Activated naive CD8-positive, alpha-beta T cell treated with anti-CD3 and anti-CD28 coated beads, Interleukin-2, amount 10 ng/mL, durations not matched to agents 7 days and 5 days (primary cell): ENCODE measurements at places on chromosomes 7 and 10.

GRCh38 chr7:129889133-129889844, 63.5 kb downstream of the UBE2H start:
- no peak overlapping the region for H3K4me3 ChIP-seq
- H3K4me1 ChIP-seq: peaks cover 2% of the 10 kb centered on the region
- DNase-seq: no peak
- H3K27me3 ChIP-seq: no peaks in the 10 kb centered on the region
- H3K27ac ChIP-seq: no peak overlapping the region
- H3K36me3 ChIP-seq: no peaks in the 10 kb centered on the region

DNA sequence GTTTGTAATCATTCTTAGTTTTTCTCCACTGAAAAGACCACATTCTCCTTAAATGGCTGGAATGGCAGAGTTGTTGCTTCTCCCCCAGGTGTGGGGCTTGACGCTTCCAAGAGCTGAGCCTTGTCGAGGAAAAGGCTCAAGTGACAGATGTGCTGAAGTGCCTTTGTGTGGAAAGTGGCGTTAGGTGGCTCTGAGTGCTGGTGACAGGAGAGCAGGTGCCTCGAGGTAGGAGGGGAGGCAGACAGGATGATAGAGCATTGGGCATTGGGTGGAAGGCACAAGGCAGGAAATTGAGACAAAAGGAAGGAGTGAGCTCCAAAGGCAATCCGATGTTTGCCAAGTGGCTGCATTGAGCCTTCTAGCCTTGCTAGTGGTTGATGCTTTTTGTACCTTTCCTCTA, 6.7 kb downstream of the KIAA1217 start:
- no peak for DNase-seq
- no peak overlapping the region for H3K4me3 ChIP-seq
- H3K27me3 ChIP-seq: no peaks in the 10 kb centered on the region
- H3K27ac ChIP-seq: no peak overlapping the region

DNA sequence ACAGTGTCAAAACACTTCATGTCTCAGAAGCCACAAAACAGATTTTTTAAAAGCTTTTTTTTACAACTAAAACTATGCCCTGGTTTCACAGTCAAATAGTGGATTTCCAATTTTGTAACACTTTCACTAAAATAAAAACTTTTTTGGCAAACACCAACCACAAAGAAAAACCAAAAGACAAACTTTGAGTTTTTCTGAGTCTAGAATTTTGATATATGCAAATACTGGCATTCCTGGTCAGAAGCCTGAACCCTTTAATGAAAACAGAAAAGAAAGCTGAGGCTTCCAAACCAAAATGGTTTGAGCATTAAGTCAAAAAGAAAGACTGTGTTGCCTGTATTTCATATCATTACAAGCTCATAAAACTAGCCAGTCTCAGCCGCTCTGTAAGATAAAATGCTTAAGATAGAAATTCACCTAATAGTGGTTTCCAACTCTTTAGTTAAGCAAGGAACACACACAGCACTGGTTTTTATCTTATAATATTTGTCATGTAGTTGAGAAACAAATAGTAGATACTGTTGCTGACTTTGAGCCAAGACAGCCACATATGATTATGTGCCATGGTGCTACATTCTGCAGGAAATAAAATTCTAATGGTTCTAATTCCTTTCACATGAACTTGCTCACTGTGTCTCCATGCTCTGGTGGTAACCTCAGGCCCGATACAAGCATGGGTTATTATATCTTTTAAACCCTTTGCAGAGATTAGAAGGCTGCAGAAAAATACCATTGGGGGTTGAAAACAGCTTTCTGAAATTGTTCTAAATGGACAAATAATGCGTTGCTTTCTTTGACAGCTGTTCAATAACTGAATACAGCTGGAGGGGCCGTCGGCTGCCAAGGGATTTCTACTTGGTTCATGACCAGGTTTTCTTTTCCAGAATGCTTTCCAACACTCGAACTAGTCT, 49.4 kb downstream of the FAM171A1 start:
- H3K4me1 ChIP-seq: peaks cover 3% of the 10 kb centered on the region
- no peak for DNase-seq
- no peak overlapping the region for H3K27ac ChIP-seq
- H3K27me3 ChIP-seq: peaks cover 6% of the 10 kb centered on the region
- no peak overlapping the region for H3K4me3 ChIP-seq
- H3K36me3 ChIP-seq: no peaks in the 10 kb centered on the region

GRCh38 chr10:4004144-4004543, 219.1 kb upstream of the KLF6 start:
- no peak for DNase-seq
- H3K27me3 ChIP-seq: no peaks in the 10 kb centered on the region
- H3K4me1 ChIP-seq: peaks cover 3% of the 10 kb centered on the region

- no peak for DNase-seq
- peaks cover 4% of the 10 kb centered on the region for H3K4me1 ChIP-seq
- no peaks in the 10 kb centered on the region for H3K36me3 ChIP-seq
- no peaks in the 10 kb centered on the region for H3K27me3 ChIP-seq
- H3K4me3 ChIP-seq: no peak overlapping the region
Measured at GRCh38 chr10:110765513-110766319, 106.0 kb upstream of the PDCD4 start.

DNA sequence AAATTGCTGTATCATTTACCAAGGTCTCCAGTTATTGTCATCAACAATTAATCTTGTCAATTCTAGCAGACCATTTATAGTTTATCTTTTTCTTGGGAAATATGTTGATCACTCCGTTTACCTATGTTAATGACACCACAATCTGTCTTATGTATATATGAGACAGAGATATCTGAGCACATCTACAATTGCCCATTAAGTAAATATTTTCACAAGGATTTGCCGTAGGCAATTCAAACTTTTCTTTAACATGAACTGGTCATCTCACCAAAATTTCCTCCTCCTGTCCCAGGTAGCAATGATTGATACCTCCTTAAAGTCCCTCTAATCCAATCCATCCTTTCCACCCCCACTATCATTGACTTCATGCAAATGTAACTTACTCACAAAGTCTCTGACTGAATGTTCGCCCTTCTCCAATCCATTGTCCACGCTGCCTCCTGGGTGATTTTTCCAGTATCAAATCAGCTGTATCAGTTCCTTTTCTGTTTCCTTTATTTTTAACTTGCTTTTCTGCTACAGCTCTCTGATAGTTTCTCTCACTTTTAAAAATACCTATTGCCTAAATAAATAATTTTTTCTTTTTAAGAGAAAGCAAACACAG, 138.3 kb downstream of the GNAT3 start:
- H3K27me3 ChIP-seq: no peaks in the 10 kb centered on the region
- no peak overlapping the region for H3K27ac ChIP-seq
- H3K36me3 ChIP-seq: no peaks in the 10 kb centered on the region
- no peak overlapping the region for H3K4me3 ChIP-seq
- DNase-seq: no peak

- H3K27me3 ChIP-seq: peaks cover 1% of the 10 kb centered on the region
- no peak overlapping the region for H3K4me3 ChIP-seq
- H3K4me1 ChIP-seq: peaks cover 7% of the 10 kb centered on the region
Measured at GRCh38 chr10:132867801-132868644, 74.3 kb downstream of the CFAP46 start.

DNA sequence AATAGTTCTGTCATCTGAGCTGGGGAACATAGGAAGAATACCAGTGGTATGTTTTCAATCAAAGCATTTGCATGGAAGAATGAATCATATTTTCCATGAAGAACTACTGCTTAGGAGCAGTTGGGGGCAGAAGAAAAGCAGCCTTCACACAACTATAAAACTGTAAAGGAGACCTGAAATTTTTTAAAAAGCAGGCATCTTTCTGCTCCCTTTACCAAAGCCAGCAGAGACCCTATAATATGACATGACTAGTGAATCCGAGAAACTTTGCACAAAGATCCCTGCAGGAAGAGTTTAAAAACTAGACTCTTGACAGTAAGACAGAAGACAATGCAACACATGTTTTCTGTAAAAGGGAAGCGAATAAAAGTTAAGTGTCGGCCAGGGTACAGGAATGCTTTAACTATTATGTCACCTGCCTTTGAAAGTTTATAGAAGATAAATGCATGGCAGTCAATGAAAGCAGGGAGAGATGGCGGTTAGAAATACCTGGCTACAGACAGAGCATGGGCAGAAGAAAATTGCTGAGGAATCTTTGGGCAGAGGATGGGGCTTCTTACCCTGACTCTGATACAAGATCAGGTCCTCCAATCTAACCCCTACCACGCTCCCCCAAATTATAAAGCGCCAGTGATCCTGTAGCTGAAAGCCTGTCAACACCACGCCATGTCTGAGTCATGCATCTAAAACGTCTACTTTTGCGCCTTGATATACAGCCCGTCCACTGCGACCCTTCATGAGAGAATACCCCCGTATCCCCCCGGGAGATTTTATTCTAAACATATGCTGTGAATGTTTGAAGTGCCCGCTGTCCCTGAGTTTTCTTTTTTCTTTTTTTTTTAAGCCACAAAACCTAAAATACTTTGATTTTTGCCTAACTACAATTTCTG, 93.1 kb downstream of the GLI3 start:
- no peaks in the 10 kb centered on the region for H3K36me3 ChIP-seq
- no peaks in the 10 kb centered on the region for H3K4me1 ChIP-seq
- DNase-seq: no peak
- no peak overlapping the region for H3K27ac ChIP-seq

- DNase-seq: no peak
- H3K27ac ChIP-seq: peak overlapping the region; percentile 100
- peaks cover 6% of the 10 kb centered on the region for H3K27me3 ChIP-seq
- no peaks in the 10 kb centered on the region for H3K36me3 ChIP-seq
- H3K4me3 ChIP-seq: peak overlapping the region; percentile 98
Measured at GRCh38 chr10:104339469-104340110, 1.3 kb upstream of the ITPRIP start.

DNA sequence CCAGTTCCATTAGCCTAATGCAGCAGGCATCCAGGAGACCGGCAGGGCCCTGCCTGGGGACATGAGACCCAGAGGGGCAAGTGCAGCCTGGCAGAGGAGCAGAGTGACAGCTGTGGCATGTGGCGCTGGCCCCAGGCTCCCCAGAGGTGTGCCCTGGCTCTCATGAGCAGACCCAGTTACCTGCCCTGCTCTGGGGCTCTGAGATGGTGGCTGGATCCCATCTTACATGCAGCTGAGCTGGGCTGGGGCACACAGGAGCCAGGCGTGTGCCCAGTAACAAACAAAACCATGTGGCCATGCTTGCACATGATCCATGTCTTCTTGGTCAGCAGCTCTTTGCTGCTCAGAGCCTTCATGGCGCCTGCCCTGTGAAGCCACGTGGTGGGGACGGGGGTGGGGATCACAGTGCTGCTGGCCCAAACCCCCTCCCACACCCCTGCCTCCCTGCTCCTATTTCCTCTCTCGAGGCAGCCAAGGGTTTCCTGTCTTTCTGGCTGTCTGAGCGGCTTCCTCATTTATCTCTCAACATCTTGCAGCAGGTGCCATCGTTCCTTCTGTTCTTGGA, 40.3 kb upstream of the GTF2I start:
- H3K27me3 ChIP-seq: no peaks in the 10 kb centered on the region
- H3K4me3 ChIP-seq: peak overlapping the region; percentile 44
- peak; percentile 37 for DNase-seq
- no peaks in the 10 kb centered on the region for H3K36me3 ChIP-seq
- H3K27ac ChIP-seq: peak overlapping the region; percentile 77
- H3K4me1 ChIP-seq: peaks cover 8% of the 10 kb centered on the region

GRCh38 chr10:101566333-101567164, 21.5 kb downstream of the POLL start:
- H3K4me1 ChIP-seq: peaks cover 10% of the 10 kb centered on the region
- H3K27ac ChIP-seq: no peak overlapping the region
- no peak overlapping the region for H3K4me3 ChIP-seq
- H3K36me3 ChIP-seq: no peaks in the 10 kb centered on the region
- peaks cover 57% of the 10 kb centered on the region for H3K27me3 ChIP-seq

DNA sequence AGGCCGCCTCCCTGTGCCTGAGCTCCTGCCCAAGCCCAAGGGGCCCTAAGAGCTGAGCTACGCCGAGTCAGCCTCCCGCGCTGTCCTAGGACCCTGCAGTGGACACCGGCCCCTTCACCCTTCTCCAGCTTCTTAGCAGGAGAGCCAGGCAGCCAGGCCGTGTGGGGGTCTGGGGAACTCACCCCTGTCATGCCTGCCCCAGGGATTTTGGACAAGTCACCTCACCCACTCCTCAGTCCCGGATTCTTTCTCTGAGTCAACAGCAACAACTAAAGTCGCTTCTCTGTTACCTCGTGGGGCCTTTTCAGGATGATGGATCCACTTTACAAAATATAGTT, 79.3 kb downstream of the MKI67 start:
- H3K4me3 ChIP-seq: peak overlapping the region; percentile 91
- peak overlapping the region; percentile 95 for H3K27ac ChIP-seq
- peaks cover 33% of the 10 kb centered on the region for H3K4me1 ChIP-seq
- no peak for DNase-seq

- peak overlapping the region; percentile 100 for H3K27ac ChIP-seq
- DNase-seq: peak; percentile 70
- peak overlapping the region; percentile 99 for H3K4me3 ChIP-seq
- H3K27me3 ChIP-seq: no peaks in the 10 kb centered on the region
- H3K4me1 ChIP-seq: peaks cover 51% of the 10 kb centered on the region
Measured at GRCh38 chr7:37342688-37343471, 105.8 kb downstream of the ELMO1 start.

- no peaks in the 10 kb centered on the region for H3K4me1 ChIP-seq
- DNase-seq: no peak
- H3K27ac ChIP-seq: no peak overlapping the region
- H3K27me3 ChIP-seq: no peaks in the 10 kb centered on the region
Measured at GRCh38 chr7:7911369-7912123, 57.0 kb upstream of the GLCCI1 start.

DNA sequence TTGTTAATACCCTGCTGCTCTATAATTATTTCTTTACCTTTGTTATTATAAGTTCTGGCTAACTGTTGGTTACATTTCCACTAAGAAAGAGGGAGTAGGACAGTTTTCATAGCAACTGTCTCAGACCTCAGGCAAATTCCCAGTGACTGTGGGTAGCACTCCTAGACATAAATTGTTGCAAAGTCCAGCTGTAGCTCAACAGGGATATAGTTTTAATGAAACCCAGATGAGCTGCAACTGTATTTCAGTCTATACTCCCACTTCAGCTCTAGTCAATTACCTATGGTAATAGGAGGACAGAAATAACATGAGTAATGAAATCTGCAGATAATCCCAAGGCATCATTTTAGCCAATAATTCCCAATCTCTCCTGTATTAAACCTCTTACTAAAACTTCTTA, 103.0 kb upstream of the SEMA3A start:
- H3K27ac ChIP-seq: no peak overlapping the region
- H3K4me1 ChIP-seq: no peaks in the 10 kb centered on the region
- no peaks in the 10 kb centered on the region for H3K36me3 ChIP-seq
- no peak for DNase-seq
- no peak overlapping the region for H3K4me3 ChIP-seq

DNA sequence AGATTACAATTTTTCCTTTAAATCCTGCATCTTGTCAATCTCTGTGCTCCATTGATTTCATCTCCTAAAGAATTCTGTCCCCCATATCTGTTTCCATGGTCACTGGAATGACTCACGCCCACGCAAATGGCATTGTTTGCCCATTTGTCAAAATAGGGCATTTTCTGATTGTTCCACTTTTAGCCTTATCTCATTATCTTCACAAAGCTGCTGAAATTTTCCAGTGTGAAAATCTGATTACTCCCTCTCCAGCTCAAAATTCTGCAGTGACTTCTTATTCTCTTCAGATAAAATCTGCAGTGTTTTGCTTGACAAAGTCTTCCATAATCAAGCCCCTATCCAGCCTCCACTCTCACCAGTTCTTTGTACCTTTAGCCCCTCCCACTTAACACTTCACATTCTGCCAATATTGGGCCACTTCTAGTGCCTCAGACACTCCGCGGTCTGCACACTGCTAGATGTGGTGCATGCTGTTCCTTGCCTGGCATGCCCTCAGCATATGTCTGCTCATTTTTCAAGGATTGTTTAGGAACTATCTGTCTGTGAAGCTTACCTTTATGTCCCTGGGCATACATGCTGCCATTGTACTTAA, 33.9 kb upstream of the CTTNBP2 start:
- H3K27ac ChIP-seq: no peak overlapping the region
- H3K4me3 ChIP-seq: no peak overlapping the region
- no peaks in the 10 kb centered on the region for H3K27me3 ChIP-seq
